ENCODE measurements at places on chromosomes 16 and 17.

GRCh38 chr17:44266402-44267164, 1.4 kb downstream of the SLC4A1 start:
- DNase-seq, result no peak

GRCh38 chr16:83685615-83686165, 122.1 kb upstream of the HSBP1 start:
- DNase-seq, result no peak

DNA sequence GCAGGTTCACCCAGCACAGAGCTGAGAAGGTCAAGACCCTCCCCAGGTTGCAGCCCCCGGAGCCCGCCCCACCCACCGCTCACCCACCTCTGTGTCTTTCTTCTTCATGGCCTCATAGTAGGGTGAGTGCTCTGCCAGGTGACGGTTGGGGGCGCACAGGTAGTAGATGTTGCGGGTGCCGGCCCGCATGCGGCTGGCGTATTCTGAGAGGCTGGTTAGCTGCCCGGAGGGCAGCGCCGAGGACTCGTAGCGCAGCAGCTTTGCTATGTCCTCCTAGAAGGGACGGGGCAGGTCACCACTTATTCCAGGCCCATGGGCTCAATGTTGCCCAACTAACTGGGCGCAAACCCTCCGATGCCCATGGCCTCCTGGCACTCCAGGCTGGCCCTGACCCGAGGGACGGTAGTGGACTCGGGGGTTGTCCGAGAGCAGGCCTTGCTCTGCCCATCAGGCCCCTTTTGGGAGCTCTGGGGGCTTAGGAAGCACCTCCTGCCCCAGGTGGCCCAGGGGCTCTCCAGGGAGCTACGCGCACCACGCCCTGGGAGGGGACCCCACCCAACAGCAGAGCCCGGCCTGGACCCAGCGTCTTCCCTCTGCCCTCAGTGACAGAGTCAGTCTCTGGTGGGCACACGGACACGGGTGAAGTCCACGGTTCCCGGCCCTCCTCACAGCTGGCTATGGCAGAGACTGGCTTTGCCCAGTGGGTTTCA, 9.9 kb downstream of the DNASE1 start:
- no peak for DNase-seq

- peak; percentile 95 for DNase-seq
Observed at GRCh38 chr16:28822520-28823290, at the start of gene ATXN2L. Gene ATXN2L, plus strand, starts transcription at chr16:28822999. Its CDS starts 261 bp downstream, at chr16:28823260.
